ENCODE measurements at places on chromosomes 11 and 22.

GRCh38 chr11:61718046-61718531 lies 34.3 kb upstream of the MYRF start:
- DNase-seq = no peak

DNA sequence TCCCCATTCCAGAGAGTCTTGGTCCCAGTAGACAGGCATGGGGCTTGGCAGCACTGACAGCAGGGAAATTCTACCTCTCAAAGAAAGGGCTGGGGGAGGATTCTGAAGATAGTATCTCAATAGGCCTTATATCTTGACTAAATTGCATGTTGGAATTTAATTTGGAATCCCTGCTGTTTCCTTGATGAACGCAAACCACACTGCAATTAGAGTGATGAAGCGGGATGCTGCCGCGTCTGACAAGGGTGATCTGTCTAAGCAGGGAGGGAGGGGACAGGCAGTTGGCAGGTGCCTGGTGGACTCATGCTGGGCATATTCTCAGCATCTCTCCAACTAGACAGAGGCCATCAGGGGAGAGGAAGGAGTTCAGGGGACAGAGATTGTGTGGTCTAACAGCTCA lies 48.4 kb downstream of the COMMD9 start:
- DNase-seq = no peak

DNA sequence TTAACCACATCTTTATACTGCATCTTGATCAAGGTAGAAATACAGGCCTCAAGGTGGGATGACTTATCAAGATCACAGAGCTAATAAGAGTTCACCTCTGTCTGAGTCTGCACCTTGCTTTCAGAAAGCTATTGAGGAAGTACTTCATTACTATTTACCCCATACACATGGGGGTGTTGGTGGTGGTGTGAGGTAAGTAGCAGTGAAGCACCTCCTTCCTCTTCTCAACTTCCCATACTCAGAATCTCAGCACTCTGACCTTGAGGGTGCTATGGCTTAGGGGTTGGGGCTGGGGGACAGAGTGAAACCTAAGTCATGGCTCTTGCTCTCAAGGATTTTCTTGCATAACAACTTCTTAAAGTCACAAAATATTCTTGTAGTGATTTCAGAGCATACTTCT lies 56.9 kb downstream of the ME3 start:
- no peak for DNase-seq

DNA sequence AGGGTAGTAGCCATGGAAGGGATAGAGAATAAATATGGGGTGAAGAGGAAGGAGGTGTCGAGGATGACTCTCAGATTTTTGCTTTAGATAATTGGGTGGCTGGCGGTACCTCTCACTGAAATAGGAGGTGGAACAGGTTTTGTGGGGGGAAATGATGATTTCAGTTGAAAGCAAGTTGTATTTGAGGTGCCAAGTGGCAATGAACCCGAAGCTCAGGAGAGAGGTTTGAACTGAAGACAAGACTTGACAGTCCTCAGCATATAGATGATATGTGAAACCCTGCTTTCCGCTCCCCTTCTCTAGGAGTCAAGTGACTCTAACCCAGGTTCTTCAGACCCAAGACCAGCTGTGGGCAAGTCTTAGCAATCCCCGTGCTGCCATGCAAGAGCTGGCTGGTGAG lies 33.7 kb downstream of the RRP8 start:
- DNase-seq = no peak

GRCh38 chr11:128689591-128689947 lies 4.3 kb upstream of the FLI1 start:
- no peak for DNase-seq

GRCh38 chr22:46379066-46379930 lies 43.8 kb downstream of the TRMU start:
- DNase-seq = no peak

DNA sequence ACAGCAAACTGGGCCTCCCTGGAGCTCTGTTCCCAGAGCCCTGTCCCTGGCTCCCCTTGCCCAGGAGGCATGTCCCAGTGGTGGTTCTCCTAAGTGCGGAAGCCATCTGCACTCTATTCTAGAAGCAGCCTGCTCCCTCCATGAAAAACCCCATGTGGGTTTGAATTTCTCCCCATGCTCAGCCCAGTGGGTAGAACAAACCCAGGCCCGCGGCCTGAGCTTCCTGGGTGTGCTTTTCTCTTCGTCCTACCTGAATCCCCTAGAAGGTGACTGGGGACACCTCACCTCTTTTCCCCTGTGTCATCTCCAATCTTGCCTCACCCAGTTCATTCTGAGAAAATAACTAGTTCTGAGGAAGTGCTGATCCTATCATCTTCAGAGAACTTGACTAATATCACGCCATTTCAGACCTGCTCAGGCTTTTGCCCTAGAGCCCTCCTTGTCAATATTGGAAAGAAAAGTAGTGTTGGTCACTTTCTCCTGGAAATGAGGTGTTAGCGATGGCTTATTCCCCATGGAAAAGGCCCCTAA lies 15.9 kb downstream of the IL10RA start:
- no peak for DNase-seq
